ENCODE measurements at places on chromosomes 1 and 21.
A peak's percentile ranks its signal among the peaks of the same experiment; 100 is the strongest.

GRCh38 chr1:165863346-165863745, 35.9 kb downstream of the UCK2 start:
- no peak for DNase-seq

- no peak for DNase-seq
These were observed 31.1 kb downstream of the RWDD3 start for GRCh38 chr1:95265106-95265505.

- DNase-seq = no peak
These were observed 21.3 kb upstream of the PTTG1IP start for GRCh38 chr21:44894687-44895302.

- peak; percentile 6 for DNase-seq
These were observed 227.7 kb upstream of the SAMSN1 start for GRCh38 chr21:14773777-14774345.

- no peak for DNase-seq
These were observed 50.9 kb downstream of the VANGL2 start for GRCh38 chr1:160451119-160451858.

- DNase-seq = no peak
These were observed 10.1 kb downstream of the ZZZ3 start for GRCh38 chr1:77672374-77672773.

- no peak for DNase-seq
These were observed 15.1 kb downstream of the USP33 start for GRCh38 chr1:77744576-77744975.

DNA sequence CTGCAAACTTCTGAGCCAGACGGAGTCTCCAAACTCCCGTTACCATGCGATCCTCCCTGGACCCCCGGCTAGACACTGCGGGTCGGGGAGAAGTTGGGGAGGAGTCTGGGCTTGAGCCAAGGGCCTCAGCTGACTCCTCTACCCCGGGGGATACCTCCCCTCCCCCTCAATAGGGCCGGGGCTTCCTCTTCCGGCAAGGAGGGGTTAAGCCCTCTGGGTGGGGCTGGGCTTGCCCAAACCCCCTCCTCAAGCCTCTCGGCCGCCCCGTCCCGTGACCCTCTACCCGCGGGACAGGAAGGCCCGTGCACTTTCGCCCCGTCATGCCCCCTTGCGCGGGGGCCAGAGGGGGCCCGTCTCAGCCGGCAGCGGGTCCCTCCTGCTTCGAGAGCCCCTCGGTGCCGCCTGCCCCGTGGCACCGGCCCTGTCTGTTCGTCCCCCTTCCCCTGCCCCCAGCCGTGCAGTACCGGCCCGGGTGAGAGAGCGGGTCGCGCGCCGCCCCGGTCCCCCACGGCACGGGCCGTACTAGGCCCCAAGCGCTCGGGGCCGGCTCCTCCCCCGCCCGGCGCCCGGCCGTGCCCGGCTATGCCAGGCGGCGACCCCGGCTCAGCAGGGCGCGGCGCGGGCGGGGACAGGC, 652 bp downstream of the ARL8A start:
- no peak for DNase-seq

DNA sequence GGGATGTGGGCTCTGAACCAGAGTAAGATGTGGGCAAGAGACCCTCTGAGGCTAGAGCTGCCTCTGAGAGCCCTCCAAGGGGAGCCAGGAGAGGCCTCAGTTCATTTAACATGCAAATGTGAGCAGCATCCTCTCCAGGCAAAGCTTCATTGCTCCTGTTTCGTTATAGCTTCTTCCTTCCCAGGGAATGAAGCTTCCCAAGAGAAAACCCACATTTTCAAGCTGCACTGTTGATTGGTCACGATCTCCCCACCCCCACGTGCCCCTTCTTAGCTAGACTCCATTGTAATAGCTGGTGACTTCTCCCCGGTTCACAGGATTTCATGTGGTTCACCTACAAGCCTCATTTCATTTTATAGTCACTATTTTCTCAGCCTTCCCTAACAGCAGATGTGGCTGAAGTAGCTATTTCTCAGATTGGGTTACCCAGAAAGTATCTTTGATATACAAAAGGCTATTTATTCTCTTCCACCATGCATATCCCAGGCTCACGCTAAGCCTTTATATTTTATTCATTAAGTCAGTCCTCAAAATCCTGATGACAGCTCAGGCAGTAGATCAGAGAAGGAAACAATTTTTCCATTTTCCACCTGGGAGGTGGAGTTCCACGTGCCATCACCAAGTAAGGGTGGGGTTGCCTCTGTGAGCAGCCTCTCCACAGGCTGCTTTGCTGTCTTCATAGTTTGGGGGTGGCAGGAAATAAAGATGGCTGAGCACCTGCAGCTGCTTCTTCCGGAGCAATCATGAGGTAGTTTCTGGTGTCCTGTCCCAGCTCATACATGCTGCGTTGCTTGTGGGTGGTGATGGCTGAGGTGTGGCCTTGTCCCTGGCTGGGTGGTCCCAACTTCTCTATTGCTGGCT, 178.3 kb upstream of the RAB4A start:
- DNase-seq = no peak

- no peak for DNase-seq
These were observed 18.4 kb downstream of the CD2 start for GRCh38 chr1:116772648-116773045.

- DNase-seq = no peak
These were observed 43.1 kb downstream of the MRPL37 start for GRCh38 chr1:54243022-54243421.

GRCh38 chr1:215457213-215457612, 109.9 kb upstream of the KCTD3 start:
- DNase-seq = no peak

DNA sequence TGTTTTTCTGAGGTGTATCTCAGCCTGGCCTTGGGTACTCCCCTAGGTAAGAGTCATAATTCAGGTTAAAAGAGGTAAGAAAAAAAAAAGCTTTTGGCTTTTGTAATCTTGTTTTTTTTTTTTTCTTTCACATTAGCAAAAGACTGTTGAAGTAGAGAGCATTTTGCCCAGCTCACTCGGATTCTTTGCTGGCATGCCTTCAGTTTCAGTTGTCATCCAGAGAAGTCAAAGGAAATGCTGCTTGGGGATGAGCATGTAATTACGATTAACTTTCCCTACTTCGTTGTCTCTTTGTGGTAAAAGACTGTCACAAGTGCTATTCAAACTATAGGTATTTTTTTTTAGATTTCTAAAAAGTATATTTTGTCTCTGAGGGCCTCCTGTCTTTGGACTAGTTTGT, 6.3 kb downstream of the BACH1 start:
- DNase-seq = no peak

DNA sequence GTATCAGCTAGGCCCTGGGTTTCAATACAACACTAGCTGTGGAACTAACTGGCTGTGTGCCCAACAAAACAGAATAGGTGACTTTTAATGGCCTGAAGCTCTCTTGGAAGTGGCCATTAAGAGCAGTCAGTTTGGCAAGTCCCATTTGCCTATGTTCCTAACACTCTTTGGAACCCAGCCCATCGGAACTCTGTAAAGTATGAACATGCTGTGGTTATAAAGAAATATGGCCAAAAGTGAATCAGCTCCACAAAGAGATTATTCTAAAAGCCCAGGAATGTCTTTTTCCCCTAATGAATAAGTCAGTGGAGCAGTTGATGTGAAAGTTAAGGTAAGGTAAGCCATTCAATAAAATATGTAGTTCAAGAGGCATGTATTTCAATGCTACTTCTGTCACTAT, 223.7 kb upstream of the ADAMTS5 start:
- DNase-seq = no peak

DNA sequence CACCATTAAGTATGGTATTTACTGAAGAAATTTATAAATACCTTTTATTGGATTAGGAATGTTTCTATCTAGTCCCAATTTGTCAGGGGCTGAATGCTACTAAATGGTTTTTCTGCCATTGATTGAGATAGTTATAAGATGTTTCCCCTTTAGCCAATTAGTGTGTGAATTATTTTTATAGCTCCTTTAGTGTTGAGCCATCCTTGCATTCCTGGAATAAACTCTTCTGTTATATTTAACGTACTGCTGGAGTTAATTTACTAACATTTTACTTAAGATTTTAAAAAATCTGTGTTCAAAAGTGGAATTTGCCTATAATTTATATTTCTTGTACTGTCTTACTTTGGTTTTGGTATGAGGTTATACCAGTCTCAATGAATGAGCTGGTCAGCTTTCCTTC, 25.4 kb upstream of the LRRC3 start:
- no peak for DNase-seq

GRCh38 chr1:3915551-3916121, 15.6 kb upstream of the C1orf174 start:
- no peak for DNase-seq

DNA sequence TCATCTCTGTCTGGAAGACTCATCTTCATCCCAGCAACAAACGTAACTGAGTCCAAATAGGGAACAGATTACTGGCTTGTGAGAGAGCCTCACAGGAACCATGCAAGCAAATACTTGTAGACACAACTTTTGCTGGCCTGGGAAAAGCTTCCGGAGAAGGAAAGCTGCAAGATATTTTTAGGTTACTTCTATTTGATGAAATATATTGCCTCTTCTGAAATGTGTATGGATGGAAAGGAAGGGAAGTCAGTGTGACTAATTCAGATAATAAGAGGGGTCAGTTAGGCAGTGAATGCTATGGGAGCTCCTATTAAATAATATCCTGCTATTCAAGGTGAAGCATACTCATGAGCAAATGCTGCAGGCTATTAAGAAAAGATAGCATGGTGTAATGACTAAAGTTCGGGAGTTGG, 20.4 kb upstream of the FGGY start:
- DNase-seq = no peak

DNA sequence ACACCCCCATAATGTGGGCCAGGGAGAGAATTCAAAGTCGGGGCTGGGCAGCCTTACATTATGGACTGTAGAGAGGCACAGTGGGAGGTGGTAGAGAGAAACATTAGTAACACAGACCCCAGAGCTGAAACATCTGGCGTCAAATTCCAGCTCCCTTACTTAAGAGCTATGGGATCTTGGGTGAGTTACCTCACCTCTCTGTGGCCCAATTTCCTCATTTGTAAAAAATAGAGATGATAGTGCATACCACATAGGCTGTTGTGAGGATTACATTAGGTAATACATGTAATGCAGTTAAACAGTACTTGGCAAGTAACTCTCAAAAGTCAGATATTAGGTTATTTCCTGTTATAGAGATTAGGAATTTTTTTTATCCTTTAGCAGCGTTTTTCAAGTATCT, 160.5 kb upstream of the KIAA0040 start:
- no peak for DNase-seq

GRCh38 chr1:178619042-178619927, 105.8 kb upstream of the RALGPS2 start:
- DNase-seq = no peak

- no peak for DNase-seq
These were observed 9.8 kb upstream of the CYP2J2 start for GRCh38 chr1:59936358-59936821.

GRCh38 chr1:55143684-55144083, 71.5 kb downstream of the USP24 start:
- no peak for DNase-seq

- DNase-seq = no peak
These were observed 100.7 kb downstream of the SLC16A1 start for GRCh38 chr1:112855152-112855828.

DNA sequence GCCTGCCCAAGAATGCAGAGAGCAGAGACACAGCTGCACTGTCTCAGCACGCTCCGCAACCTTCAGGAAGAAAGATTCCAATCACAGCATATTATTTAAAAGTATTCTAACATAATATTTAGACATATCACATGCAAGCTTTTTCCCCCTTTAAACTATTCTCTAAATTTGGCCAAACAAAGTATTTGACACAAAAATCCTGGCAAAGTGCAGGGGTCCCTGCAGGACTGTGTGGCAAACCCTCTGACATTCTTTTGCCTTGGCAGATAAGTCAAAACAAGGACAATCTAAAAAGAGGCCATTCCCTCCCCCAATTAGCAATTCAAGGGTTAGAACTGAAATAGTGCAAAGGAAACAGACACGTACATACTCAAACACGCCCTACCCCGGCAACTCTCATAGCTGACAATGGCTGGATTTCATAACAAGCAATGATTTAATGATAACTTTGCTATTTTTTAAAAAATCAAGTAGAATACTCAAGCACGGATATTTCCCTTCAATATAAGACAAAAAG, 225.3 kb downstream of the MRPL39 start:
- DNase-seq = no peak

- no peak for DNase-seq
These were observed 47.5 kb upstream of the ITPKB start for GRCh38 chr1:226786550-226786949.

DNA sequence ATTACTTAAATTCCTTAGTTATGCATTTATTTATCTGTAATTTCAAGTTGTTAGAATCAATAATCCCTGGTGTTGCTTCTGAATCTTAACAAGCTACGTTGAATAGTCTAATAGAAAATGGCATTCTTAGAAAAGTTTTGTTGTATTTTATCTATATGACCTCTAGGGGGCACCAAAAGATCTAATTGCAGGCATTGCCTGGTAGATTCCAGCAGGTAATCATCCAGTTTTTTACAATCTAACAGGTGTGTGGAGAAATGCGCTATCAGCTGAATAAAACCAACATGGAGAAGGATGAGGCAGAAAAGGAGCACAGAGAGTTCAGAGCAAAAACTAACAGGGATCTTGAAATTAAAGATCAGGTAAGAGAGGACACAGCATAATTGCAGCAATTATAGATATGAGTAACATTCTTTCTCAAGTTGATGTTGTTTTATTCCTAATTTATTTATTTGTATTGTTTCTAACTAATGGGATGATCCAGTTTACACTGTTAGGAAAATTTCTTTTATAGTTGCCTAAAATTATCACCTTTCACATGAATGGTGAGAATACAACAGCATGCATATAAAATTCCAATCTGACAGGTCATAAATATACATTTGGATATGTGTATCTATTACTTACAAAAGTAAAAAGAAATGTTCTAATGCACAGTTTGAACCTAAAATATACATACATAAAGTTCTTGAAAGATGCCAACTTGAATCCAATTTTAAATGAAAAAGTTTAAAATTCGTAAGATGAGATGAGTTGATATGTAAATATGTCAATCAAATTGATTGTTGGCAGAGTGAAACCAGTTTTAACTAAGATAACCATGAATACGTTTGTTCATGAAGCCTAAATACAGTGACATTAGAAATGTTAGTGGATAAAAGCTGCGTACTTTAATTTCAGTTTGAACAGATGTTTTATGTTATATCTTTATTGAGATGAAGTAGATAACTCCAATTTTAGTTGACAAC, 88.4 kb downstream of the SDCCAG8 start:
- no peak for DNase-seq

DNA sequence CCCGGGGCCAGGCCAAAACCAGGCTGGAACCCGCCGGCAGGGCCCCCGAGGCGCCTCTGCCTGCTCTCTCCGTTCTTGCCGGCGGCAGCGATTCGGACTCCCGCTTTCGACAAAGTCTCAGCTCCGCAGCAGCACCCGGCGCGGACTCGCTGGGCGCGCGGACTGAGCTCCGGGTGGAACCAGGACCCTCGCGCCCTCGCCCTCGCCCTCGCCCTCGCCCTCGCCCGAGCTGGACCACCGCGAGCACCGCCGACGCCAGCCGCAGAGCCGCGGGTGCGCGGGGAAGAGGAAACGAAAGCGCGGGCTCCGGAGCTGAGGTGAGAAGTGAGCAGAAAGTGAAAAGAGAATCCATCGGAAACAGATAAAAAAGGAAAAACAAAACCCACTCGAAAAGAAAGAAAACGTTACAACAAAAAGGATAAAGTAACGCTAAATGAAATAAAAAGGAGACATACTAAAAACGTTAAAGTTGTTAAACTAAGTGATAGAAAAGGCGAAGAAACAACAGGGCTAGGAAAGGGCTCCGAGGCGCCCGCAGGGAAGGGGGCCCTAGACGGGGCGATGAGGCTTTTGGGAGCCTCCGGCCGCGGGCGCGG, 64.9 kb downstream of the MEF2D start:
- DNase-seq = no peak

- DNase-seq = no peak
These were observed 104.4 kb downstream of the CRYAA start for GRCh38 chr21:43273016-43273707.
